Psoas muscle (tissue), 8 donors: ENCODE measurements at places on chromosomes 1 and 21. TPM values are rescaled to one million over a fixed set of nuclear protein-coding genes. Genes with fewer than 3 reads are reported as not detected.

The FALEC gene
- not detected for total RNA-seq

The XCL2 gene
- total RNA-seq: not detected

DNA sequence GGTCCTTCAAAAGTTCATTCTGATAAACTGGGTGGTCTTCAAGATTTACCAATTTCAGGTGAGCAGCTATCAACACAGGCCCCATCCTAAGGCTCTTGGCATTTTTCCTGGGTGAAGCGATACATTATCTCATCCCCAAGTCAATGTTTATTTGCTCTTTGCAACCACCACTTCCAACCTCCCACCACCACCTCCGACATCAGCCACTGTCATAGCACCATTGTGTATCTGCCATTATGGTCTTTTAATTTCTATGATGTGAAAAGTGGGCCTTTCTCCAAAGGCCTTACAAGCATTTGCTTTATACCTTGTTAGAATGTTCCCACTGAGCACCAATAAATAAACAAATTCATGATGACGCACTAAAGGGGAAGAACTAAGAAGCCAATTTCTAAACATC, 47.2 kb downstream of the TBX15 start:
- DNase-seq: no peak

GRCh38 chr1:170503665-170504064, 28.3 kb upstream of the GORAB start:
- no peak for DNase-seq

The C1orf185 gene
- total RNA-seq: not detected

The GPR52 gene
- total RNA-seq: 0.28 TPM

GRCh38 chr1:1755426-1755825, 22.8 kb downstream of the NADK start:
- DNase-seq: no peak

- no peak for DNase-seq
These were observed 22.9 kb upstream of the MTF2 start for GRCh38 chr1:93056214-93056613.

The ALDH4A1 gene
- total RNA-seq: 81.1 TPM

GRCh38 chr1:170483051-170483450, 48.9 kb upstream of the GORAB start:
- DNase-seq: no peak

GRCh38 chr1:98849969-98850636, 154.6 kb downstream of the PLPPR5 start:
- no peak for DNase-seq

DNA sequence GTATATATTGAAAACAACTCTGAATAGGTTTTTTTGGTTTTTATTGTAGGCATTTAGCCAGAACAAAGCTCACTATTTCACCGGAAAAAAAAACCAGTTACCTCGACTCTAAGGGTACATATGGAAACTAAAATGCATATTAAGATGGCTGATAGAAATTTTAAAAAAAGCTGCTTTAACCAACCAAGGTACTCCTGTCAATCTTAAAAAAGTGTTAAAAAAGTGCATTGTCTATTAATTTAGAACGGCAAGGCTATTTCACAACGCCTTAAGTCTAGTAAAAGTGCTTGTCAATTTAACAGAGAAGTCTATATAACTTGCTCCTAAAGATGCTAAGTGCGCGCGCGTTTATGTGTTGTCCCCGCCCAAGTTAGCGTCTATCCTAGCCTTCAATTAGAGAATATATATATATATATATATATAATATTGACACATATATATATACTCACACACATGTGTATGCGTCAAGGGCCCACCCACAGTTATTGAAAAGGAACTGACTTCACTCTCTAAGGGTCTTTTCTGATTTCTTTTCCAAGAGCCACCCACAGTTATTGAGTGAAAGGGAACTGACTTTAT, 934 bp downstream of the ASPM start:
- DNase-seq: no peak

GRCh38 chr1:218299416-218299815, 14.3 kb downstream of the RRP15 start:
- no peak for DNase-seq

DNA sequence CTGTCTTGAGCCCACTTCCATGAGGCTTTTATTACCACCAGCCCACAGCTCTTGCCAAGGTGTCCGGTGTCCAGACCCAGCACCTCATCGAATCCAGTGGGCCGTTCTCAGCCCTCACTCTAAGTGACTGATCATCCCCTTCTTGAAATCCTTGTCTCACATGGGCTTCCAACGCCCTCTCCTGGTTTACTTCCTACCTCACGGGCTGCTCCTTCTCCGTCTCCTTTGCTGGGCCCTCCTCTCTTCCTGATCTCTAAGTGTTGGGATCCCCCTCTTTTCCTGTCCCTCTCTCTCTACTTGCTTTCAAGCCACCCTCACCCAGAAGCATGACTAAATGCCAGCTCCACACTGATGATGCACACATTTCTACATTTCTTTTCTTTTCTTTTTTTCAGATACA, 9.0 kb upstream of the RHBG start:
- no peak for DNase-seq

DNA sequence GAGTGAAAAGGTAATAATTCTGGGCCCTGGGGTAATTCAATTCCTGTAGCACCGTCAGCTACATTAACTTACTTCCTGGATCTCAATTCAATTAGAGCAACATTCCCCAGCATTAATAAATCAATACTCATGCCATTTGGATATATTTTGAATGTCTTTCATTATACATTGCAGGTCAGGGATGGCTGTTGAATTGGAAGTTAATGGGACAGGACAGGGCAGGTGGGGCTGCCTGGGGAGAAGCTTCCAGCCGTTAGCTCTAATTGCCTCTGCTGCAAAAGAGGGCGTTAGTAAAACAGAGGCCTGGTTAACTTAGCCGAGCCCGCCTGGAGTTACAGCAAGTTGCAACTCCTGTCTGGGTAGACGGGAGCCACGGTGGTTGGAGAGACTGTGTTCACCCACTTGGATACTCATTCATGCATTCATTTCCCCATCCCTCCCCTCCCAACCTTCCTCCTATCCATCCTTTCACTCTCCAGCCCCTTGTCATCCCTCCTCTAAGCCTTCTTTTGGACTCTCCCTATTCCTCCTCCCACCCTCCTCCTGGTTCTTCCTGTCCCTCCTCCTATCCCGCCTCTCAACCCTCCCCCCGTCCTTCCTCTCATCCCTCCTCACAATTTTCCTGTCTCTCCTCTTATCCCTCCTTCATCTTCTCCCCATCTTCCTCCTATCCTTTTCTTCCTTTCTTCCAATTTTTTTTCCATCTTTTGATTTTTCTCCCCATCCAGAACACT, 137.6 kb upstream of the RUNX3 start:
- DNase-seq: no peak

DNA sequence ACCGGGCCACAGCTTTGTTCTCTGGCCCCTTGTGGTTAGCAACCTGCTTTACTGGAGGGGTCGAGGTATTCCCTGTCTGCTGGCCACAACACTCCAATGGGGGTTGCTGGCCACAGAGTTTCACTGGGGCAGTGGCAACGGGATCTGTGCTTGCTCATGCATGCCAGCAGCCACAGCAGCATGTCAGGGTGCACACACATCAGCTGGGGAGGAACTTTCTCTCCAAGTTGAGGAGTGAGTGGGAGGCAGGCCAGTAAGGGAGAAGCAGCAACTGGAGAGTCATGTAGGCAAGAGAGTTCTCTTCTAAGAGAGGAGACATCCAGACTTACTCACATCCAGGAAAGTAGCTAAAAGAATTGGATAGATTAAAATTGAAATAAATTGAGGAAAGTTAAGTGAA, 38.0 kb downstream of the SAMD13 start:
- no peak for DNase-seq
